ENCODE measurements at places on chromosomes 7 and 10. TPM values are rescaled to one million over a fixed set of nuclear protein-coding genes. Genes with fewer than 3 reads are reported as not detected.

OR2A42 gene
- not detected for polyA plus RNA-seq

SMO gene
- polyA plus RNA-seq = 6.2 TPM

GGCT gene
- 28.2 TPM for polyA plus RNA-seq

SPRN gene
- 0.02 TPM for polyA plus RNA-seq

FKBP6 gene
- not detected for polyA plus RNA-seq

SSC4D gene
- polyA plus RNA-seq = 0.98 TPM

ITIH5 gene
- polyA plus RNA-seq = 0.10 TPM

VAX1 gene
- polyA plus RNA-seq = not detected

GIMAP8 gene
- polyA plus RNA-seq = 0.26 TPM

GATAD1 gene
- polyA plus RNA-seq = 13.5 TPM

CYP2C9 gene
- polyA plus RNA-seq = not detected

C7orf33 gene
- polyA plus RNA-seq = not detected

ADAMTS14 gene
- 0.09 TPM for polyA plus RNA-seq

ADRB1 gene
- 0.07 TPM for polyA plus RNA-seq
